ENCODE measurements at places on chromosomes 3 and 15.

- DNase-seq = no peak
Measured at GRCh38 chr15:57537488-57538264, 54.0 kb upstream of the MYZAP start.

DNA sequence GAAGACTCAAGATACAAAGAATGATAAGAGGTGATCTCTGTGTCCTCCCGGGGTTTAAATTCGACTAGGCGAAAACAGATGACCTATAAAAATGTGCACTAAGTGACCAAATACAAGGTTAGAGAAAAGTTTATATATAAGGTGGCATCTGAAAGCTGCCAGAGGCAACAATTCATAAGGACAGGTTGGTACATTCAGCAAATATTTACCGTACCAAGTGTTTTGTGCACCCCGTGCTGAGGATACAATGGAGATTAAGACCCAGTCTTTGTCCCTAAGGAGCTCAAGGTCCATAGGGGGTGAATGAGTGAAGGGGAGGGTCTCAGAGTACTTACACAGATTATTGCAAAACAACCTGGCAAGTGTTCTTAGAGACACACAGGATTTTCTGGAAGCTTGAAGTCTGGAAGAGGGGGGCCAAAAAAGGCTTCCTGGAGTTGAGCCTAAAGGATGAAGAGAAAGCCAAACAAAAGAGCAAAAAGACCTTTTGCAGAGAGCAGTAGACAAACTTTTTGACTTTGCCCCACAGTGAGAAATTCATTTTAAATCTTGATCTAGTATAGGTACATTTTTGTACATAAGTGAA is 71.4 kb upstream of the LRIG1 start:
- DNase-seq = no peak

DNA sequence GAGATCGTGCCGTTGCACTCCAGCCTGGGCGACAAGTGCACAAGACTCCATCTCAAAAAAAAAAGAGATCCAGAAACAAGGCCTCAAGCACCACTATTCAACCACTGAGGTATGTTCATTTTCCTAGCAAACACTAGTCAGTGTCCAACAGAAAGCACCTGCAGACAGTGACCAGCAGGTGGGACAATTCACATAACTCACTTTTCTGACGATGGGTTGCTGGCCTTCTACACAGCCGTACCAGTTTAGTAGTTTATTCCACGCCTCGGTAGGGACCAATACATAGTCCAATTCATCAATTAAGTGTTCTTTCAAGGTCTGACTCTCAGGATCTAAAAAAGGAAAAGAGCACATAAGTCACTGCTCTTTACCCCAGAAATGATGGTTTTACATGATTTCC is 12.4 kb downstream of the USP4 start:
- DNase-seq = no peak

DNA sequence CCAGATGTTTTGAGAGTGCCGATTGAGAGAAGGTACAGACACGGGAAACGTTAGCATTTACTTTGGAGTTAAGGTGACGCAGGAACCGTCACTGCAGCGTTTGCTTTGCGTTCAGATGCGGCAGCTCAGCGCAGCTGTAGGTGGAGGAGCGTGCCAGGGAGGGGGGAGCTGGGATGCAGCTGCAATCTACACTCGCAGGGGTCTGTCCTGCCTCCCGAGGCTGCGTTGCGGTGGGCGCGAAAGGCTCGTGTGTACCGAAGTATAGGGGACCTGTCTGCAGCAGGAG is 425 bp upstream of the FYTTD1 start:
- peak; percentile 49 for DNase-seq

GRCh38 chr15:61764981-61765380 is 295.3 kb downstream of the VPS13C start:
- no peak for DNase-seq

Measured in AG20443 (cell line).